ENCODE measurements at places on chromosomes 2 and 18.

- no peak for DNase-seq
Observed at GRCh38 chr2:187486241-187486640, 38.2 kb upstream of the CALCRL start.

- DNase-seq: no peak
Observed at GRCh38 chr2:109674894-109675534, 60.9 kb downstream of the SOWAHC start.

- no peak for DNase-seq
Observed at GRCh38 chr2:183991968-183992367, 606.4 kb upstream of the ZNF804A start.

DNA sequence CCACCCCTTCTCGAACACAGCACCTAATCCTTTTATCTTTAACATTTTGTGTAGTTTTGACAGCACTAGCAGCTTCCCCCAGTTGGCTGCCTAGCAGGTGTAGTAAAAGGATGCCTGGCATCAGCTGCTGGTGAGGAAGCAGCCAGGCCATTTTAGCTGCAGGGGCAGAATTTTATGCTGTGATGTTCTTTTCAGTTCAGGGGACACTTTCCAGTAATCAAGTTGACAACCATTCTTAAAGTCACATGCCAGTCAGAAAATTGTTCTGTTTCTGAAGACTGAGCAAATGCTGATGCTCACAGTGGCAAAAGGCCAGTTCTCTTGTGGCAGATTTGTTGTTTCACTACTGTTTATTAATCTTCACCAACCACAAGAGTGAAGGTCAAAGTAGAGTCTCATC, 570.8 kb downstream of the CCDC85A start:
- no peak for DNase-seq

DNA sequence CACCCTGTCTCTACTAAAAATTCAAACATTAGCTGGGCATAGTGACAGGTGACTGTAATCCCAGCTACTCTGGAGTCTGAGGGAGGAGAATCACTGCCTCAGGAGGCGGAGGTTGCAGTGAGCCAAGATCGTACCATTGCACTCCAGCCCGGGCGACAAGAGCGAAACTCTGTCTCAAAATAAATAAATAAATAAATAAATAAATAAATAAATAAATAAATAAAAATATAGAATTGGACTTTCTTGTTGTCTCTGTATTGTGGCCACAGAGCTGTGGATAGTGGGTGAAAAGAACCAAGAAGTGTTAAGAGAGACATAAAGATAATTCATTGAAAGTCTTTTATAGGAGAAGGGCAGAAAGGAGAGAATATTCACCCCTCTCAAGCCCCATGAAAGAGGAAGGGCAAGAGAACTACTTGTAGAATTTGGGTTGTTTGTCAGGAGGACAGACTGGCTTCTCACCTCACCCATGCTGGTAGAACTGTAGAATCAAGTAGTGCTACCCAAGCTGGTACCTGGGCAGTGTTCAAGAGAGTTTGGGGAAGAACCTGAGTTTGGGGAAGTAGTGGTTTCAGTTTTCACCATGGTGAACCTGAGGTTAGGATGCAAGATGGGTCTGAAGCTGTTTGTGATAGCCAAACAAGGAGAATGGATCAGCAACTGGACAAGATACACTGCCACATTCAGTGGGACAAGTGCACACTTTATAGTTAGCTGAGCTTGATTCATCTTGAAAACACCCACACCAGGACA, 256.5 kb downstream of the CD226 start:
- no peak for DNase-seq

- no peak for DNase-seq
Observed at GRCh38 chr2:32915694-32916093, 31.1 kb upstream of the LTBP1 start.

DNA sequence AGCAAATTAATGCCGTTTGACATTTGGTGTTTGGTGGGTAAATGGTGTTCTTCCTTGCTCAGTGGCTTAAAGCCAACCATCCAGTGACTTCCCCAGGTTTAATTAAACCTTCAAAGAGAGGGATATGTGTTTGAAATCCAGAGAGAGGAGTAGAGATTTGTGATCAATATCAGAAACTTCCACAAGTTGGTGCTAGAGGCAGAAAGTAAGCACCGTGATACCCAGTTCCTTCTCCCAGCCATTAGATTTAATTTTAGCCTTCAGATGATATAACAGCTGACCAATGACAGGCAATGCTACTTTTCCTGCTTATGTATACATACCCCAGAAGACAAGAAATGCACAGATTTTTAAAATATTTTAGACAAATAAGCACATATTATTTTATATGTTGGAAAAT, 398.5 kb downstream of the CDH2 start:
- no peak for DNase-seq

GRCh38 chr2:317501-318424, 29.9 kb upstream of the ALKAL2 start:
- DNase-seq: peak; percentile 24

DNA sequence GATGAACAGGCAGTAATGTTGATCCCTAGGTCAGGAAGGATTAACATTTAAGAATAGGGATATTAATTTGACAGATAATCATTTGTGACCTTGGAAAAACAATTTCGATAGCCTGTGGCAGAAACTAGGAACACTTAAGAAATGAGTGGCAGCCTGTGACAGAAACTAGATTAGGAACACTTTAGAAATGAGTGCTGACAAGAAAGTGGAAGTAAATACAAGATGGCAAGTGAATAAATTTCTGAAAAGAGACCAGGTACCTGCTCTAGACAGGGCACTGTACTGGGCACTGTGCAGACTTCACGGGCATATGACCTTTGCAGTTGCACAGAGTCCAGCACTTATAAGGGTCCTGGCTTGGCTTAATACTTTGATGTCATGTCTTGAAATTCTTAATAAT, 5.5 kb upstream of the HNRNPA3 start:
- DNase-seq: no peak

DNA sequence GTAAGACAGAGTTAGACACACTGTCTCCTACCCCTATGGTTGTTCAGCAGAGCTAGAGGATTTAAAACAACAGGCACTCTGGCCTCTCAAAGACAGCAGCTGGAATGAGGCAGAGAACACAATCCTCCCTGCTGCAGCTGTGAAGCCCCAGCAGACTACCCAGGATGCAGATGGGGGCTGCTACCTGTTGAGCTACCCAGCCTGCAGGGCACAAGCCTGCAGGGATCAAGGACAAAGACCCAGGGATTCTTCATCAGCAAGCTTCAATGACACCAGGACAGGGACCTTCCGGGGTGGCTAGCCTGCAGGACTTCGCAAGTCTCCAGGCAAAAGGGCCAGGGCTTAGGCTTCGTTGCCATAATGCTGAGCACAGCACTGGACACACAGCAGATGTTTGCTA, 27.2 kb downstream of the GALNT14 start:
- DNase-seq: no peak

DNA sequence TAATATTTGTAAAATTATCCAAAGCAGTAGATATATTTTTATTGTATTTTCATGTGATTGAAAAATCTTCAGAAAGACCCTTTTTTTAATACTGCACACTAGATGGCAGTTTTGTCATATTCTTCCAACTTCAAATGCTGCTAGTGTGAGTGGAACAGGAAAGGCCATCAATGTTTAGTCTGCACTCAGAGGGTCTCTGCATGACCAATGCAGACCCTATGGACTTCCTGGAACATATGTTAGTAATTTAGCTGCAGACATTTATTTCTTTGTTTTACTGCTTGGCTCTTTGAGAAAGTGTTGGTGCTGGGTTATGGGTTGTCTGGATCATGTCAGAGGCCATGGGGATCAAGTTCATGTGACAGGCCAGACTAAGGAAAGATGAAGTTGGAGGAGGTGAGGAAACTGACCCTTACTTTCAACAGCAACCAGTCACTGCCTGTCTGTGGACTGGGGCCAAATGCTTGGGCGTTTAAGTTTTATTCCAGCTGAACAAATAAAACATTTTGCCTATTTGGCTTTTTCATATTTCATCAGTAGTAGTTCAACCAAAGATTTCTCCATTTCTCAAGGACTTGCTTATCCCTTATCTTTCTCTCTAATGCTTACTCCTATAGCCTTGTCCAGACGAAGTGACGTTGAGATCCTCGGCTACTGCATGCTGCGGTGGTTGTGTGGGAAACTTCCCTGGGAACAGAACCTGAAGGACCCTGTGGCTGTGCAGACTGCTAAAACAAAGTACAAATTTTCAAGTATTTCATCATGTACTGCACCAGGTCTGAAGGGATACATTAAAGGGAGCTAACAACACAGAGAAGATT, 84.8 kb downstream of the VRK2 start:
- no peak for DNase-seq

Measured in activated T-cell treated with anti-CD3 and anti-CD28 coated beads, Interleukin-2, amount 50 U/mL, for 1 hour (primary cell).